HCEC 1CT (cell line): ENCODE measurements at places on chromosomes 7 and 10.

DNA sequence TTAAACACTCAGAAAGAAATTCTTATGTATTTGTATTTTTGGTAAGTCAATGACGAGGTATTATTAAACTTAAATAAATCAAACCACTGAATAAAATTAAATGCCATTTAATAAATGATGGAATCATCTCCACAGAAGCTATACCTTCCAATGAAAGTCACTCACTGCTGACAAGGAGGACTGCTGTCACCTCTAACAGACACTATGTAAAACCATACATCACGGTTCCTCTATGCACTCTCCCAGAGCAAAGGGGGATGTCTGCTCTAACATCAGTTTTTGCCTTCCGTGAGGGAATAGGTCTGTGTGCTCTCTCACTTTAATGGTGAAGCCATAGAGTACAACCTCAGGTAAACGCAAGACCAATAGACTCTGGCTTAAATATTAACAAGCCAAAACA, 99.7 kb upstream of the DDC start:
- no peak for DNase-seq

DNA sequence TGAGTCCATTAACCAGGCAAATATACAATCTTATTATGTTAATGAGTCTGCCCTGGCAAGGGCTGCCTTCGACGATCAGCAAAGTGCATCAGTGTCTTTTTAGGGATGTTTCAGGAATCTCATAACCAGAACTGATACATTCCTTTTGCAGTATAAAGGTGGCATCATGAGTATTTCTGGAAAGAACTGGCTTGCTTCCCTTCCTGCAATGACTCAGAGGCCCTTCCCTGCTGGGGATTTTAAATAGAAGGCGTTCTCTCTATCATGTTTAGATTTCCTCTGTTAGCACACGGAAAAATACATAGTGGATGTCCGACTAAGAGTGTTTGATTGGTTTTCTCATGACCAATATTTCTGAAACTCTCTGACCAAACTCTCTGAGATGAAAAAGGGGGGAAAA, 1.8 kb downstream of the NPS start:
- DNase-seq: no peak

DNA sequence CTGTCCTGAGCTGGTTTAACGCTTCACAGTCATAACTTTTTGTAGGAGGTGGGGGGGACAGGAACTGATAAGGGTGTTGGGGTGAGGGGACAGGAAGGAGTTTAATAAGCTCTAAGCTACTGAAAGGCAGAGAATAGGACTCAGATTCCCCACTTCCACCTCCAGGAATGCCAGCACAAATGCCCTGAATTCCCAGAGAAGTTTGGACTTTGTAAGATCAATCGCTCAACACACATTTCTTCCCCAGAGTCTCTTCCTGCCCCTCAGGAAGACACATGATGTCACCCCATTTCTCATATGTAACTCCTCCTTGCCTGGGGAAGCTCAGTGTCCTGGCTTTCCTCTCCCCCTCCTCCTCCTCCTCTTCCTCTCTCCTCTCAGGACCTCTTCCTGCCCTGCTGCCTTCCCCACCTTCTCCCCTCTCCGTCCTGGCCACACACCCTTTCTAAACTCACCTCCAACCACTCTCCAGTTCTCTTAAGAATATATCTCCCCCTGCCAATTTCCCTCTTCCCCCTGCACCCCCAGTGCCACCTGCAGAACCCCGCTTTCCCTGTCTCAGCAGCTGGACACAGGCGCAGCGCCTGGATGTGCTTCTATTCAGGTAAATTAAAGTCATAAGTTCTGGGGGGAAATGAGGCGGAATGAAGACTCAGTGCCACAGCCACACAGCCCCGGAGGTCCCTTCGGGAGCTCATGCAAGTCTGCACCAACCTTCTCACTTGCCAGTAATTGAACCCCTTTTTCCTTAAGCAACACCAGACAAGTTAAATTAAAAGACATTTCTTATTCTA, 5.3 kb upstream of the LOXL4 start:
- no peak for DNase-seq

- DNase-seq: no peak
Measured at GRCh38 chr10:42939237-42939636, 137.6 kb upstream of the RET start.

- DNase-seq: no peak
Measured at GRCh38 chr10:58341947-58342346, 7.1 kb downstream of the UBE2D1 start.

- DNase-seq: no peak
Measured at GRCh38 chr7:140287988-140288387, 110.3 kb downstream of the SLC37A3 start.

DNA sequence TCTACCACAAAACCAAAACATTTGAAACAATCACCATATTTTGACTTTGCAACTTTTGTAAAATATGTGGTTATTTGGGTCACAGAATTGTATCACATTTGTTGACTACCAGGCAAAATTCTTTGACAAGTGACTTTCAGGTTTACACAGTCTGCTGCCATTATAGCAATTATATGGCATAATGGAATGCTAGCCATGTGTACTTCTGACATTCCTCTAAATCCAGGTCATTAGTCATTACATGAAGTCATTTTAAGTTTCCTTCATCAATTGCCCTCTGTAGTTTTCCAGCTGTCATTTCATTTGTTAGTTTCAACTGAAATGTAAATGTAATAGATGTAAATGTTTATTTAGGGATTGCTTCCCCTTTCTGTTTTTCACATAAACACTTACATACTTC, 137.5 kb downstream of the IMMP2L start:
- peak; percentile 76 for DNase-seq

- peak; percentile 96 for DNase-seq
Measured at GRCh38 chr10:6171881-6172695, 30.6 kb upstream of the PFKFB3 start.

- no peak for DNase-seq
Measured at GRCh38 chr10:15737656-15738055, 17.9 kb upstream of the ITGA8 start.

DNA sequence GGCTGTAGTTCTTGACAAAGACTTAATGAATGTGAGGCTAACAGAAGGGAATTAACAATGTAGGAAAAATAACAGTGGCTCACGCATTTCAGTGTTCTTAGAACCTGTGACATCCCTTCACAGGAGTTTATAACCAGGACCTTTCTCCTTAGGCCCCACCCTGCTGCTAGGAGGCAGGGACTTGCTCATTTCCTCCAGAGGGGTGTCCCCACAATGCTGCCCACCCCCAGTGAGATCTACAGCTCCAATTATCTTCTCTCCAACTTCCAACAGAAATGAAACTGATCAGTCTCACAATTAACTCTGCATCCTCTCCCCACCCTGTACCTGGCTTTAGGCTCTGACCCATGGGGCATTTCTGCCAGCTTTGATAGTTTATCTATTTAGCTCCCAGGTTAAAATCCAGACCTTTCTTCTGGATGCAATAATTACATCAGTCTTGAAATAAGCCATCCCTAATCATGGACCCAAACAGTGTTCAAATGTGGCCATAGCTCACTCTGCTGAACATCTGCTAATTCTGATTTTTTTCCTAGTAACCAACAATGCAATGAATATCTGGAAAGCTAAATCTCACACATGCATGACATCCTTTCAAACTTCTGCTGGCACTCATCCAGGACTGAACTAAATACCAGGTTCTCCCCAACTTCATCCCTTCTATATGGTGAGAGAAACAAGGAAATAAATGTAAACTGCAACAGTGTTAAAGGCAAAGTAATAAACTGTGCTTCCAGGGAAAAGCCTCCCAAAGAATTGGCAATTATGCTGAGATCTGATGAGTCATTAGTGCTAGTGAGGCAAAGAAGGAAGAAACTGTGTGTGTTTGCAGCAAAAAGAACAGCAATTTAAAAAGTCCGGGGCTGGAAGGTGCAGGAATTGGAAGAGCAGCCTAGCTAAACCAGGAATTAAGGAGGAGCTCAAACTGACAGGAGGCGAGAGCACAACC, 64.6 kb downstream of the HERPUD2 start:
- peak; percentile 39 for DNase-seq

- DNase-seq: no peak
Measured at GRCh38 chr10:122841569-122841968, 4.1 kb downstream of the CUZD1 start.

DNA sequence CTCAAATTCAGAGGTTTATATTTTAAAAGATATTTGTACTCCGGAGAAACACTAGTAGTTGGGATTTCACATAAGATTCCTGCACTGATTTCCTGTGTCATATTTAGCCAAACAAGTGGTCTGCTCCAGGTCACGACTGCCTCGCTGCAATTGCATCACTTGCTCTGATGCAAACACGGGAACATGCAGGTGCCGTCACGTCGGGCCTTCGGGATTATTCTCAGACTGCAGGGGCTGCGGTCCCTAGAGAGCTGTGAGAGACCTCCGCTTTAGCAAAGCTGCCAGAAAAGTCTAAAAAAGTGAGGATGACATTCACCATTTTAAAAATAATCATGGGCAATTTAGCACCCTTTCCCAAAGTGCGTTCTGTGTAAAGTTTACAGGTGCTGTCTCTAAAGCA, 93.5 kb upstream of the DDC start:
- no peak for DNase-seq

DNA sequence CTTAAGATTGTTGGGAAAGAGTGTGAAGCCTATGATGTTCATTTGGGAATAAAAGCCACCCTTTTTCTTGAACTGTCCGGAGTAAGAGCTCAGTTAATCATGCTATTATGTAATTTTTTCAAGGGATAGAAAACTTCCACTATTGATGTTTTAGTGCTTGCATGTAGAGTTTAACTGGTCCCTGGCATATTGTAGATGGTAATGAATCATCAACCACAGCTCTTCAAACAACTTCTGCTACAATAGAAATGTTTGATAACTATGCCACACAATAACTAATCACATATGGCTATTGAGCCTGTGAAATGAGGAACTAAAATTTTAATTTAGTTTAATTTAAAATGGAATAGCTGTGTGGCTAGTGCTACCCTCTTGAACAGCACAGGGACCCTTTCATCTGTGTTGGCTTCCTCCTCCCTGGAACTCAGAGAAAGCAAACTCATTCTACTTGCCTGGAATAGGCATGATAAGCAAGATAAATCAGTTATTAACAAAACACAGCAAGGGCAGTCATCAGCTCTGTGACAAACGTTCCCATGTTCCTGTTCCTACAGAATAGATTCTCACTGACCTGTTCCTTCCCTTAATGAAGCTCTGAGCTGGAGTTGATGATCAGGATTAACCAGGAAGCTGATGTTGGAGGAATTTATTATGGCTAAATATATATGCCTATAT, 4.9 kb upstream of the SRI start:
- DNase-seq: peak; percentile 69

GRCh38 chr7:157046681-157047080, 36.2 kb upstream of the MNX1 start:
- peak; percentile 4 for DNase-seq

- no peak for DNase-seq
Measured at GRCh38 chr10:20372748-20373147, 524.4 kb downstream of the NEBL start.

DNA sequence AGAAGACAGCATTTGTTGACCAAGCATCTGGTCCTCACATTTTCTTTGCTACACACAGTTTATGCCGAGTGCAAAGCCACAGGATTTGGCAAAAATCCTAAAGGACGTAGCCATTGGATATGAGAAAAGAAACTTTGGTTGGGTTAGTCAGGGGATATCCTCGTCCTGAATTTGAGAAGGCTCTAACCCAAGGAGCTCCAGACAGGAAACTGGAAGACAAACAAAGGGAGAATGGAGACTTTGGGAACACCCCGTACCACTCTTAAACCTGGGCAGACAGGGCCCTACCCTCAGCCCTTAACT, 146.6 kb upstream of the FRMD4A start:
- peak; percentile 34 for DNase-seq

DNA sequence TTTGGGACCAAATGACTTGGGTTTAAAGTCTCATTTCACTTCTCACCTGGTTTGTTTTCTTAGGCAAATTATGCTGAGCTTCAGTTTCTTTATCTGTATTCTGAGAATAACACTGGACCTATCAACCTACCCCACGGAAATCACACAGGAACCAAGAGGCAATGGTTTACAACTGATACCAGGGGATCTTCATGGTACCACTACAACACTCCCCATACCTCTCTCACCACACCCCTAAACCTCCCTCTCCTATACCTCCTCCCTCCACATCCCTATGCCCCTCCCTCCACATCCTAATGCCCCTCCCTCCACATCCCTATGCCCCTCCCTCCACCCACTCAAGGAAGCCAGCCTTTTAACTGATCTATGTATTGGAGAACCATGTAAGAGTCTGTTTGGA, 9.9 kb downstream of the FAM204A start:
- DNase-seq: no peak

DNA sequence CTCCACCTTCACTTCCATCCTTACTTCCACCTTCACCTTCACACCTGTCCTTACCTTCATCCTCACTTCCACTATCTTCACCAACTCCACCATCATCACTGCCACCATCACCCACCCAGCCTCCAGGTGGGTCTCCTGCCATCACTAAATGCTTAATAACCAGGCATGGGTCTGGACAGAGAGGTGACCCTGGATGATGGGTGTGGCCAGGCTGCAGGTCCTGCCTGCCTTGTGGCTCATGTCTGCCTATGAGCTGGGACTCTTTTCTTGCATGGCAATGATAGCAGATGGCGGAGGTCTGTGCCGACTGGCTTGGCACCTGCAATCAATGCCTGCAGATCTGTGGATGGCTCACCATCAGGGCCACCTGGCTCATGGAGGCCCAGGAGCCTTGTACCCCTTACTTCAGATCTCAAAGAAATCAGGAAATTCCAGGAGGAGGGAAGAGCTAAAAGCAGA, 60.1 kb upstream of the ELN start:
- DNase-seq: no peak

DNA sequence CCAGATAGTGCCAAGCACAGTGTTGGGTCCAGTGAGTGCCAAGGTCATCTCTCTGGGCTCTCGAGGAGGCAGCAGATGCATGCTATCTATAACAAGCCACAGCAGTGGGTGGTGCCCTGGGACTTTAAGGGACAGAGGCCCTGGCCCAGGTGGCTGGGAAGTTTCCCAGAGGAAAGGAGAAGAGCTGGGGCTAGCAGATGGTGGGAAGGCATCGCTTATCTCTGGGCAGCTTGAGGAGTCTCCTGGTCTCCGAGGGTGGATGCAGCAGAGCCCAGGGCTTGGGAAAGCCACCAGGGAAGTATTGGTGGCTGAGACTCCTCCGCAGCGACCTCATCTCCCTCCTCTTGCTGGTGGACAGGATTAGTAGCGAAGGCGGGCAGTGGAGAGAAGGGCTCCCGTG, 63.4 kb upstream of the LRRC4 start:
- no peak for DNase-seq

GRCh38 chr10:11186374-11186773, 168.7 kb downstream of the CELF2 start:
- no peak for DNase-seq

DNA sequence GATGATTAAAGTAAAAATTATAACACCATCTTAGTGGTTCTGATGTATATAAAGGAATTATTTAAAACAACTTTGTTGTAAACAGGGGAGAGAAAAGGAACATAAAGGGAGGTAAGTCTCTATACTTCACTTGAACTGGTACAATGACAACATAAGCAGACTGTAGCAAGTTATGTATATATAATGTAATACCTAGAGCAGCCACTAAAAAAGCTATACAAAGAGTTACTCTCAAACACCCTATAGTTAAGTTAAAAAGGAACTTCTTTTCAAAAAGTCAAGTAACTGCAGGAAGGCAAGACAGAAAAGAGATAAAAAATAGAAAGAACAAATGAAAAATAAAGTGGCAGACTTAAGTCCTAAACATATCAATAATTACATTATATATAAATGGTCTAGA, 82.3 kb downstream of the ZNF503 start:
- DNase-seq: no peak

GRCh38 chr7:135380351-135380750, 129.6 kb downstream of the CNOT4 start:
- no peak for DNase-seq
